ENCODE measurements at places on chromosomes 11 and 22.

DNA sequence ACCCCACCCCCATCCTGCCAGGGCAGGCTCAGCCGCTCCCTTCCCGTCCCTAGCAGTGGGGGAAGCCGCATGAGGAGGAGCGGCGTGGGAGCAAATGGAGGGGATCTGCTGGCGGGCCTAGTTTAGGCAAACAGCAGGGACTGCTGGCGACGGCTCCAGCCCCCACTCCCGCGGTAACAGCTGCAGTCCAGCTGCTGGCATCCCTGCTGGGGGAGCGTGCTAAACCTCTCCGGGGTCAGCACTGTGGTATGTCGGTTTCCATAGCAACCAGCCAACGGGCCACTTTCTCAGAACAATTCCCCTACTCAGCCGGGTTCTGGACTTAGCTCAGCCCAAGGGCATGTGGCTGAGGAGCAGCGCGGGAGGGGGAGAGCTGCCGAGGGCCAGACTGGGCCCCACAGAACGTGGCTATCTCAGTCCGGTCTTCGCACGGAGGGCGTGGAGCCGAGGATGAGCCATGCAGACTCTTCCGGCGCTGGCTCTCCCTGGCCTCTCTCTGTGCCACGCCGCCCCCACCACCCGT is 98.8 kb downstream of the PKNOX2 start:
- no peak for DNase-seq

- no peak for DNase-seq
Measured at GRCh38 chr11:126339863-126340434, 15.5 kb upstream of the ST3GAL4 start.

GRCh38 chr11:68870470-68870869 is 28.8 kb upstream of the CPT1A start:
- no peak for DNase-seq

GRCh38 chr22:39148727-39149535 is 3.5 kb downstream of the CBX7 start:
- no peak for DNase-seq

DNA sequence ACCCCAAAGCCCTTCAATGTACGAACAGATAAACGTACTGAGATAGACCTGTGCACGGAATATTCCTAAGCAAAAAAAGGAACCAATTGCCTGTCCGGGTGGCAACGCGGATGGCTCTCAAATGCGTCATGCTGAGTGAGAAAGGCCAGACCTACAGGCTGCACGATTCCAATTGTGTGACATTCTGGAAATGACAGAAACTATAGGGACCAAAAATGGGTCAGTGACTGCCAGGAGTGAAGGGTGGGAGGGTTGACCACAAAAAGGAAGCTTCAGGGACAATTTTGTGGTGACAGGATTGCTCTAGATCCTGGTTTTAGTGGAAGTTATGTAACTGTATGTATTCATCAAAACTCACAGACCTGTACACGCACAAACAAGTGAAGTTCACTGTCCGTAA is 24.0 kb upstream of the SYT8 start:
- DNase-seq = no peak

DNA sequence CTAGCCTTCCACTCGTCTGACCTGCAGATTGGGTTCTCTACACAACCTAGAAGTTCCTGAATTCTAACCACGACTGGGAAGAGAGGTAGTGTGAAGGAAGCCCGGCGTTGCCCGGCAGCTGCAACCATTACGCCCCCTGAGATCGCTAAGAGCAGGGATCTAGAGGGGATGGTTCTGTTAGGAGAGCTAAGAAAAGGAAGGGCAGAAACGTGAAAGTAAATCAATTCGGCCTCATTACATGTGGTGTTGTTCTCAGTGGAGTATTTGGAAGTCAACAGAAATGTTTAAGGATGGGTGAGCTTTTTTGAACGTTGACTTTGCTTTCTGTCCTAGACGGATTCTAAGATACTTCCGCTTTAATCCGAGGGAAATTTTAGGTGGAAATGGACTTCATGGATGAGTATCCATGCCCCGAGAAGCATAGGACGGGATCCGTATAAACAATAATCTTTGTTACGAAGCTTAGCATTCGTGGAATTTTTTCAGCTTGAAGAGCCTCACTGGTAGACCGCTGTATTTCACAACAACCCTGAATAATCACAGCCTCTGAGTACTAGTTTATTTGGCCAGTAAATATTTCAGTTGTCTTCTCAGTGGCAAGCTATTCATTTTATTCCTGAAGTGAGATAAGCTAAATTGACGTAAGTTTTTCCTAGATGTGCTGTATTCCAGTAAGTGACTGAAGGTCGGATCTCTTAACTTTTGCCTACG is 629 bp downstream of the ATP5MG start:
- no peak for DNase-seq

DNA sequence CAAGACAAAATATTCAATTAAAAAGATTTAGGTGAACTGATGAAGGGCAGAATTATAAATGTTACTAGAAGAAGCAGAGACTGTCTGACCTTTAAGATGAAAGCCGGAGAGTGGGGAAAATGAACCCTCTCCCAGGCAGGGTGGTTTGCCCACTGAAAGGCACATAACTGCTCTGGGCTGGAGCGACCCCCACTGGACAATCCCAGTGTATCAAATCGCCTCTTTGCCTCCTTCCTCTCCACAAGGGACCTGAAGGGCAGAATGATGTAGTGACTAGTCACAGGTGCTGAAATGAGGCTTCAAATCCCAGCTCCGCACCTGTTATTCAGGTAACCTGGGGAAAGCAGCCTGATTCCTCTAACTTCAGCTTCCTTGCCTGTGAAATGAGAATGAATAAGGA is 69.0 kb downstream of the EFCAB6 start:
- DNase-seq = no peak

DNA sequence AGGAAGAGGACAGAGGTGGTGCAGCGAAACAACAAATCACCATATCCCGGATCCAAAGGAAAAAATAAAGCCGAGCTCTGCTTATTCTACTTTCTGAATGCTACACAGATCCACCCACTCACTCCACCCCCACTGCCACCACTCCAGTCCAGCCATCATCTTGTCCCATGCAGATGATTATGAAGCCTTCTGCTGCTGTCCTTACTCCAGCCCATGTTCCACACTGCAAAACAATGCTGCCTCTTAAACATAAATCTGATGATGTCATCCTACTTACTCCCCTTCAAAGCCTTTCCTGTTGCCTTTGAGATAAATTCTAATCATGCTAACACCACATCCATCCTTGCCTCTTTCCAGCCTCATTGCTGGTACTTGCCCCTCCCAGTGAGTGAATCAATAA is 6.5 kb upstream of the DRD2 start:
- no peak for DNase-seq

DNA sequence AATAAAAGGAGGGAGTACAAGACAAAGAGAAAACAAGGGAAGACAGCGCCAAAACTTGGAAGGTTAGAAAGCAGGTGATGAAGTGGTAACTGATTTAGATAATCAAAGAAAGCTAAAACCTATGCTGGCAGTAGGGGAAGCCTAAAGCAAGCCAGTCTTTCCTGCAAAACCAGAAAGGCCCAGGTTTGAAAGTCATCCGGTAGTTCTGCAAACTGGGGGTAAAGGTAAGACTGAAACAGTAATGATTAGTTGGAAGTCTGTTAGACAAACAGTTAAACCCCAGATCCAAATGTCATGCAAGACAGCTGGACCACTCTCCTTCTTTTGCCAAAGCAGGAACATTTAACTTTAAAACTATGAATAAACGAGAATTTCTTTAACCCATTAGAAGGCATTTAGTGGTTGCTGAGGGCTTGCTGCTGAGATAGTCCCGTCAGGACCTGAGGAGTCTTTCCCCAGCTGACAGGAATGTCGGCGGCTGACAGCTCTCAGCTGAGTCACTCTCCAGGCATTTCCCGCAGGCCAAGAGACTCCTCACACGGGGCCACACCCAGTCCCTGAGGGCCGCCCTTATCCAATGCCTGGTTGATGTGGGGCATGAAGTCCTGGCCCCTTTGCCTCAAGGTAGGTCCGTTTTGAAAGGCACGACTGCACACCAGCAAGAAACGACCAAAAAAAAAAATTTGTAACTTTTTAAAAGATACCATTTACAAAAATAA is 36.3 kb upstream of the CFAP300 start:
- DNase-seq = no peak

- DNase-seq = no peak
Measured at GRCh38 chr22:39942439-39943230, 17.6 kb upstream of the TMA7B start.

DNA sequence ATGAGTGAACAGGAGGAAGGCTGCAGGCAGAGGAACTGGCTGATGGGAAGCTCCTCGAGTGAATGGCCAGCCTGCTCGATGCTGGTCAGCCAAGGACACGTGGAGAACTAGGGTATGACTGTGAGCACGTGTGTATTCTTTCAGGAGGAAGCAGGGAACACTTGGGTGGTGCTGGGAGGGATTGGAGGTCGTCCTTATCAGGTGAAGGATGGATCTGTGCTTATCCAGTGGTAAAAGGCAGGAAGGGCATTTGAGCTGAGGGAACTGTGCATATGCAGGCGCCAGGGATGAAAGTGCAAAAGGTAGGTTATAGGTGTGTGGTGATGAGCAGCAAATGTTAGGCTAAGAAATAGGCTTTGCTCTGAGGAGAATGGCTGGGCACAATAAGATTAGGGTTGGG is 9.7 kb upstream of the SLCO2B1 start:
- DNase-seq = no peak

DNA sequence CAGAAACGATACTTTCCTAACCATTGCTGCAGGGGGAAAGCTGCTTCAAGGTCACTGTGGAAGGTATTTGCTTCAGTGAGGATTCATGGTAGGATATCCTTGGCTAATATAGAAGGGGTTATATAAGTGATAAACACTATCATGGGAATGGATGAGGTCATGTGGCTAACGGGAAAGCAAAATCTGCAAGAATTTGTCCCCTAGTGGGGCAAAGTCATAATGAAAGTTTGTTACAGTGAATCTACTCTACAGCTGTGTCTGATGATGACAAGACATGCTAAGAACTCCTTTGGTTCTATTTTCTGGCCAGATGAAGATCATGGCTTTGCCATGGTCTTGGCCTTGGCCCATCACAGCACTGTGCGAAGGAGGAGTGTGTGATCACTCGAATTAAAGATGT is 13.8 kb downstream of the MMP20 start:
- DNase-seq = no peak

- DNase-seq = no peak
Measured at GRCh38 chr11:34890089-34890488, 26.1 kb downstream of the APIP start.

DNA sequence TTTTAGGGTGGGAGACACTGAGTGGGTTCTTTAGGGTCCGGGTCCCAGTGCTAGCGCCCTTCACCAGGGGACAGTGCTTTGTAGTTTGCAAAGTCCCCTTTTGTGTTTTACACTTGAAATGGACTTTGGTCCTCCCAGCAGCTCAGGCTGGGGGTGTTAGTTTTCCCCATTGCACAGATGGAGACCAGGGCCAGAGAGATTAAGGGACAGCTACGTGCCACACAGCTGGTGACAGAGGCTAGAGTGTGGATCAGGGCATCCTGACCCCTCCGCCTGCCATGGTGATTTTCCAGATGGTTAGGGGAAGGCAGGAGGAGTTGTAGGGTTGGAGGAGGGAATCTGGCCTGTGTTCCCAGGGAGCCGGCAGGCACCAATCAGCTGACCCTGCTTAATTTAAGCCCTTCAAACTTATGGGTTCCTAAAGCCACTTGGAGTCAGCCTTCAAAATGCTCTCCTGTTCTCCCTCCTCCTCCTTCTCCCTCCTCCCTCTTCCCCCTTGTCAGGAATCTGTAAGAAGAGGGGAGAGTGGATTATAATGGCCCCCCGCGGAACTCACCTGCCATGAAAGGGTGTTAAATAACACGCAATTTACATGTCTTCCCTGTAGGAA is 22.5 kb upstream of the MPPED1 start:
- no peak for DNase-seq

- DNase-seq = no peak
Measured at GRCh38 chr11:96567176-96567575, 177.4 kb downstream of the JRKL start.

- DNase-seq = no peak
Measured at GRCh38 chr11:11971906-11972547, 36.4 kb downstream of the DKK3 start.

DNA sequence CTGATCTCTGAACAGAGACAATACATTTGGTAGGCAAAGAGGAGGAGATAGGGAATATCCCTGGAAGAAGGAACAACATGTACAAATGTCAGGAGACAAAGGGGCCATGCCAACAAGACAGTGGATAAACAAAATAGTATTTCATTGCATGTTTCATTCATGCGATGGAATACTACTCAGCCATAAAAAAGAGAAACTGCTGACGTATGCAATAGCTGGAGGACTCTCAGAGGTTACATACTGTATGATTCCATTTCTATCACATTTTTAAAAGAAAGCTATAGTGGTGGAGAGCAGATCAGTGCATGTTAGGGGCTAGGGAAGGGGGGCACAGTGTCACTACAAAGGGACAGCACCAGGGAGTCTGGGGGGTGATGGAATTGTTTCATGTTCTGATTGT is 572.9 kb upstream of the CADM1 start:
- no peak for DNase-seq

- DNase-seq = no peak
Measured at GRCh38 chr22:29093030-29093429, 20.2 kb downstream of the KREMEN1 start.

GRCh38 chr11:121418625-121419114 is 33.4 kb upstream of the SORL1 start:
- no peak for DNase-seq

GRCh38 chr11:92330114-92330513 is 105.5 kb downstream of the FAT3 start:
- DNase-seq = no peak

GRCh38 chr11:59216641-59217564 is 4.2 kb upstream of the MPEG1 start:
- no peak for DNase-seq

DNA sequence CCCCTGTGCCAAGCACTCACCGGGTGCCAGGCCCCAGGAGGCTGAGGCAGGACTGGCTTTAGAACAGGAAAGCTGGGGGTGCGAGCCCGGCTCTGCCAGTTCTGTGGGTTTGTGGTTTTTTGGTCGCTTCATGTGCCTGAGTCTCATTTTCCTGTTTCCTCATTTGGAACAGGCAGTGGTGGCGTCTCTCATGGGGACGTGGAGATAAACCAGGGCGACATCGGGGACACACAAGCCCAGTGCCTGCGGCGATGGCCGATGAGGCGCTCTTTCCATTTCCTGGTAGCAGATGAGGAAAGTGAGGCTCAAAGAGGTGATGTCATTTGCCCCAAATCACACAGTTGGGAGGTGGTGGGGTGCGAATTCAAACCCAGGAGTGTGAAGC is 20.8 kb upstream of the CHKA start:
- no peak for DNase-seq

DNA sequence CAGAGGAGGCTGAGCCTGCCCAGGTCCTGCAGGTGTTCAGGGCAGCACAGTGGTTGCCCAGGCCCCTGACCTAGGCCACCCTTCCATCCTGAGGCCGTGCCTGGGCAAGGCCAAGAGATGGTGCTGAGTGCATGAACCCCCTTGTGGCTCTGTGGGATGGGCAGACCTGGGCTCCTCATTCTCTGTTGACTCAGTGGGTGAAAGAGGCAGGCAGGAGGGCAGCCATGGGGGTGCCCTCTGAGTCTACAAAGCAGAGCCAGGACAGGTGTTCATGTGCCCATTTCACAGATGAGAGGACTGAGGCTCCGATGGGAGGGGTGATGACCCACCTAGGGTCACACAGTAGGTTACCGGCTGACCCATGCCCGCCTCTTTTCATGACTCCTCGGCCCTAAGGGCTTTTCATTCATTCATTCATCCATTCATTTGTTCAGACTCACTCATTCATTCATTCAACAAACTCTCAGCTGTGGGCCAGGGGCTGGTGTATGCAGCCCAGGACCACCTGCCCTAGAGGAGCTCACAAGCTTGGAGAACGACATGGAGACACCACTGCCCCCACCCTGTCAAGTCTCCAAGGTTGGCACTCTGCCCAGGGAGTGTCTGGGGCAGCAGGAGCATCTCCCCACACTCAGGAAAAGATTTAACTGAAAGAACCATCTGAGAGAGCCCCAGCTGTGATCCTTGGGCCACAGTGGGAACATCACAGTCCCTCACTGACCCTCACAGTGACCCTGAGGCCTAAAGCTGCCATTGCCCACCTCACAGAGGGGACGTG is 40.5 kb downstream of the IGLL5 start:
- DNase-seq = no peak

All from NCI-H1048 (cell line).